ENCODE measurements at places on chromosomes 12 and 14. TPM values are rescaled to one million over a fixed set of nuclear protein-coding genes. Genes with fewer than 3 reads are reported as not detected.

DNA sequence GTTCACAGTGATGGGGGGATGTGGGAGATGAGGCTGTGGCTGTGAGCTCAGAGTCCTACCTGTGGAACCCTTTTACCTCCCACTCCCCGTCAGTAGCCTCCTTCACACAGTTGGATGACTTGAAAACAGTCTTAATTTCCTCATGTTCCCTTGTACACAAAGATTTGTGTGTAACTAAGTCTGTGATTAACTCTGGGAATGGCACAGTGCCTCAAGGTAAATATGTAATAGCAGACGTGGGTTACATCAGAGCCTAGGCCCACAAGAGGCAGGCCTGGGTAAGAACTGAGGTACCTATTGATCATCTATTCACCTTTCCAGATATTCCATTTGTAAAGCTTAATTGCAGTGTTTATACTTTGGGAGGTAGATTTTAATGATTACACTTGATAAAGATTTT is 5.8 kb upstream of the IGF1 start:
- H3K4me3 ChIP-seq = no peak overlapping the region
- no peak overlapping the region for H3K27ac ChIP-seq
- no peaks in the 10 kb centered on the region for H3K36me3 ChIP-seq
- no peaks in the 10 kb centered on the region for H3K4me1 ChIP-seq
- H3K27me3 ChIP-seq = no peaks in the 10 kb centered on the region

- DNase-seq = no peak
- H3K4me1 ChIP-seq = no peaks in the 10 kb centered on the region
- no peak overlapping the region for H3K27ac ChIP-seq
- no peaks in the 10 kb centered on the region for H3K27me3 ChIP-seq
Observed at GRCh38 chr12:117188121-117188665, 2.1 kb downstream of the FBXO21 start.

Gene GPN3
- total RNA-seq = 14.5 TPM

Gene CHGA
- total RNA-seq = not detected

- no peaks in the 10 kb centered on the region for H3K36me3 ChIP-seq
- no peak overlapping the region for H3K27ac ChIP-seq
- H3K27me3 ChIP-seq = no peaks in the 10 kb centered on the region
- H3K4me1 ChIP-seq = no peaks in the 10 kb centered on the region
- peak; percentile 2 for DNase-seq
Observed at GRCh38 chr12:49956663-49957569, 4.8 kb upstream of the AQP5 start.

- H3K27ac ChIP-seq = no peak overlapping the region
- peak; percentile 58 for DNase-seq
- no peak overlapping the region for H3K4me3 ChIP-seq
- no peaks in the 10 kb centered on the region for H3K36me3 ChIP-seq
- no peaks in the 10 kb centered on the region for H3K27me3 ChIP-seq
- no peaks in the 10 kb centered on the region for H3K4me1 ChIP-seq
Observed at GRCh38 chr12:121391619-121392324, 8.1 kb upstream of the RNF34 start.

DNA sequence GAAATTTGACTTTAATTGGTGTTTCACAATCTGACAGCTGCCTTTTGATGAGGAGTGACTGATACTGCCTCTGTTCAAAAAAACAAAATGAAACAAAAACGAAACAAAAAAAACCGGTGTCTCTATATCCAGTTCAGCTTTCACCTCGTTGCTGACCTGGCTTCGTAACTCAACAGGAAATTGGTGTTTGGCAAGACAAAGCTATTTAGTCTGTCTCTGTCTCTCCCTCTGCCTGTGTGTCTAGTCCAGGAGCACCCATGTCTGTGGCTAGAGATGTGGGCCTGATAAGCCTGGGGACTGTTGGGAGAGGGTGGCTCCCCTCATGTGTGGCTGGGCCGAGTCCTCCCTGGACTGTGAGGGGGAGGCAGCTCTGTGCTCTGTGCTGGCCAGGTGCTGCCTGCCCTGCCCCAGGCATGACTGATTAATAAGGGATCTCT is 11.3 kb downstream of the CACNA1C start:
- no peak for DNase-seq
- peak overlapping the region; percentile 6 for H3K4me3 ChIP-seq
- no peaks in the 10 kb centered on the region for H3K27me3 ChIP-seq

DNA sequence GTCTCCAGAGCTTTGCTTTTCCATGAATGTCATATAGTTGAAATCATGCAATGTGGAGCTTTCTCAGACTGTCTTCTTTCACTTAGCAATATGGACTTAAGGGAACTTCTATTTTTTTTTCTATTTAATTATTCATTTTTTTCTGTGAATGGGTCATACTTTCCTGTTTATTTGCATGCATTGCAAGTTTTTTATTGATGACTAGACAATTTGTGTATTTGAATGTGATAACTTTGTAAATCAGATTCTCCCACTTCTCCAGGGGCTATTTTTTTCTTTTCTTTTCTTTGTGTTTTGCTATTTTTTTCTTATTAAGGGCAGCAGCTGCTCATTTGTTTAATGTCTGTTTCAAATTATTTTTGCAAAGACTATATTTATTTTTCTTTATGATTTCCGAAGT is 1019.8 kb upstream of the ATXN7L3B start:
- no peak for DNase-seq
- H3K4me1 ChIP-seq = no peaks in the 10 kb centered on the region
- H3K27me3 ChIP-seq = no peaks in the 10 kb centered on the region
- no peaks in the 10 kb centered on the region for H3K36me3 ChIP-seq
- H3K27ac ChIP-seq = no peak overlapping the region
- no peak overlapping the region for H3K4me3 ChIP-seq

- no peaks in the 10 kb centered on the region for H3K27me3 ChIP-seq
- H3K4me3 ChIP-seq = no peak overlapping the region
- H3K27ac ChIP-seq = peak overlapping the region; percentile 4
- H3K36me3 ChIP-seq = no peaks in the 10 kb centered on the region
- DNase-seq = no peak
Observed at GRCh38 chr12:12441843-12442461, 85.1 kb downstream of the BORCS5 start.

Gene RTL1
- total RNA-seq = not detected

DNA sequence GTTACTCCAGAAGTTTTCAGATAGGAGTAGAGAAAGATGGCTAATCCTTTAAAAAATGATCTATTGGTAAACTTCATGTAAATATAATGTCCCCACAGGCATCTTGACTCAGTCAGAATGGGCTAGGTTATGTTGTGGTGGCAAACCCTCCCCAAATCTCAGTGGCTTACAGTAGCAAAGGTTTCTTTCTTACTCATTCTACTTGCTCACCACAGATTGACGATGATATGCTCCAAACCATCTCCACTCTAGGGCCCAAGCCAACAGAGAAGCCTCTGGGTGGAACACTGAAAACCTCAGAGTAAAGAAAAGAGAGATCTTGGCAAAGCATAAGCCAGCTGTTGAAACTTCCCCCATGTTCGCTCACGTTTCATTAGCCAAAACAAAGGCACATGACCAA is 146.4 kb downstream of the EMP1 start:
- no peaks in the 10 kb centered on the region for H3K36me3 ChIP-seq
- no peak overlapping the region for H3K4me3 ChIP-seq
- H3K4me1 ChIP-seq = no peaks in the 10 kb centered on the region
- no peak for DNase-seq
- H3K27me3 ChIP-seq = no peaks in the 10 kb centered on the region

Gene ASB2
- 57.0 TPM for total RNA-seq

Gene KRT3
- total RNA-seq = not detected

All from aorta (tissue), 5 donors.